ENCODE measurements at places on chromosomes 16 and 17.

DNA sequence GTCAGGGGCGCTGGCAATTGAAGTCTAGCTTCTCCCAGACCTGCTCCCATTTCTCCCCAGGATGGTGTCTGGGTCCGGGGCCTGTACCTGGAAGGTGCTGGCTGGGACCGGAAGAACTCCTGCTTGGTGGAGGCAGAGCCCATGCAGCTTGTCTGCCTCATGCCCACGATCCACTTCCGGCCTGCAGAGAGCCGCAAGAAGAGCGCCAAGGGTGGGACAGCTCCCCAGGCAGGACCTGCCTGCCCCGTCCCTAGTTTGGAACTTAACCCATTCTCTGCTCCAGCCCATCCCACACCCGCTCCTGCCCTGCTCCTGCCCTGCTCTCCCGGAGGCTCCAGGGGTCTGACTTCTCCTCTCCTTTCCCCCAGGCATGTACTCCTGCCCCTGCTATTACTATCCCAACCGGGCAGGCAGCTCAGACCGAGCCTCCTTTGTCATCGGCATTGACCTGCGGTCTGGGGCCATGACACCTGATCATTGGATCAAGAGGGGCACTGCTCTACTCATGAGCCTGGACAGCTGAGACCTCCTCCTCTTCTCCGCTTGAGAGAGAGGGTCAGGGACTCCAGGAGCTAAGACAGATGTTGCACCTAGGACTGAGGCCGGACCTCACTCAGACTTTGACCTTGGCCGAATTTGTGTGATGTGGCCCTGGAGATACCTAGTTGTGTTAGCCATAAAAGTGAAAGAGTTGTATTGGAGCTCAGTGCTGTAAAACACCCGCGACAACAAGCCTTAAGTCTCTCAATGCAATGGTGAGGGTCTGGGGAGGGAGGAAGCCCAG lies 814 bp upstream of the KDM6B start:
- no peak for DNase-seq

- DNase-seq = no peak
Observed at GRCh38 chr16:22660441-22661160, 149.9 kb downstream of the NPIPB5 start.

GRCh38 chr17:53607475-53607874 lies 215.3 kb upstream of the KIF2B start:
- no peak for DNase-seq

- DNase-seq = no peak
Observed at GRCh38 chr17:4553669-4554068, 1.5 kb downstream of the MYBBP1A start.

DNA sequence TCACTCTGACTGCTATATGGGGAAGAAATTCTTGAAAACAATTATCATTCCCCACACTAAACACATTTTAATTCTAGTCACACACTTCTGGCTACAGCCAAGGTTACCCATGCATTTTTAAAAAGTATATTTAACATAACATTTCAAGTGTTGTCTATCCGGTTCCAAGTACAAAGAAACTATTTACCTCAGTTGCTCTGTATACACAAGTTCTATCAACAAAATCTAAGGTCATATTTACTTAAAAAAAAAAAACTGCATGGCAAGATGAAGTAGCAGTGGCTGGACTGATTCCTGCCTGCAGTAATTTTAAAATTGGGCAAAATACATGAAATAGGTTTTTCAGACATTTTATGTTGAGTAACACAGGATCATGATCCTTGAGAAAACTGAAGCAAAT lies 155.9 kb upstream of the TOM1L1 start:
- DNase-seq = no peak

- no peak for DNase-seq
Observed at GRCh38 chr16:2501946-2502895, 11.5 kb upstream of the ATP6V0C start.

DNA sequence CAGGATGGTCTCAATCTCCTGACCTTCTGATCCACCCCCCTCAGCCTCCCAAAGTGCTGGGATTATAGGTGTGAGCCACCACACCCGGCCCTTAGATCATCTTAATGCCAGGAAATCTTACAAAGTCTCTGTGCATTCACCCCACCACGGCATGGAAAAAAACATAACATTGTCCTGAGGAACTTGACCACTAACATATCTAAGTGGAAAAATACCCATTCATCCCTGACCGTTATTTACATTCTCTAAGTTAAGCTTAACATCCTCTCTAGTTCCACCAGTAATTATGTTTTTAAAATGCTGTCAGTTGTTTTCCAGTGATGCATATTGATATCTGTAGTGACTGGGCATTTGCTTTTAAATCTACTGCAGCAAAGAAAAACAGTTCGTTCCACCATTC lies 3.4 kb upstream of the HID1 start:
- no peak for DNase-seq

- DNase-seq = no peak
Observed at GRCh38 chr17:43839670-43840108, 6.7 kb upstream of the MPP3 start.

All from GM13976 (cell line).